ENCODE measurements at places on chromosomes 2 and 18.
A peak's percentile ranks its signal among the peaks of the same experiment; 100 is the strongest.

DNA sequence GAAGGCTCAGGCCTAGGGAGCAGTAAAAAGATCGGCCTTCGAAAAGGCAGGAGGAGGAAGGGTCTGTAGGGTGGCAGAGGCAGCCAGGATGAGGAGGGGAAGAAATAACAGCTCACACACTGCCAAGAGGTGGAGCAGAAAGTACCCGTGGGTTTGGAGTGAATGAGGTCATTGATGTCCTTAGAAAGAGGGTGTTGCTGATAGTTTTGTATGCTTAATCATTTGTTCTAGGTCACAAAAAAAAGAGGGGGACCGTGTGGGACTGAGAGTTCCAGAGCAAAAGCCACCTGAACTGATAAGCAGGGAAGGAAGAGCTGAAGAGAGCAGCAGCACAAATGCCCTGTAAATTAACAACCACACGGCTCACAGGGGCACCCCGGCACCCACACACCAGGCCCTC lies 140.4 kb downstream of the FAM161A start:
- H3K27me3 ChIP-seq: no peaks in the 10 kb centered on the region
- H3K36me3 ChIP-seq: no peaks in the 10 kb centered on the region
- H3K4me3 ChIP-seq: no peak overlapping the region

DNA sequence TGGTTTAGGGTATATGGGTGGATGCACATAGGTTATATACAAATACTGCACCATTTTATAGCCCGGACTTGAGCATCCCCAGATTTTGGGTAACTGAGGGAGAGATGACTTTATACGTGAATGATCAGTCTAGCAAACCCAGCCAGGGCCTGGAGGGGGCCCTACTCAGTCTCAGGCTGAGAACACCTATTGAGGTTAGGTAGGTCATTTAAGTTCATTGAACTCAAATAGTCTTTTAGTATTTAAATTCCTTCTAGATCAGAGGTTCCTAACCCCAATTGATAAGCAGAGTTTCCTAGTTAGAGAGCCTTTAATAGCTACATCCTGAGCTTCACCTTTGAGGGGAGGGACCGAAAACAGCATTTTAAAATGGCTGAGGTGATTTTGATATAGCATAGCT lies 487.0 kb downstream of the DCC start:
- DNase-seq: no peak
- H3K27ac ChIP-seq: no peak overlapping the region
- H3K27me3 ChIP-seq: no peaks in the 10 kb centered on the region
- H3K4me1 ChIP-seq: no peaks in the 10 kb centered on the region
- no peaks in the 10 kb centered on the region for H3K36me3 ChIP-seq

DNA sequence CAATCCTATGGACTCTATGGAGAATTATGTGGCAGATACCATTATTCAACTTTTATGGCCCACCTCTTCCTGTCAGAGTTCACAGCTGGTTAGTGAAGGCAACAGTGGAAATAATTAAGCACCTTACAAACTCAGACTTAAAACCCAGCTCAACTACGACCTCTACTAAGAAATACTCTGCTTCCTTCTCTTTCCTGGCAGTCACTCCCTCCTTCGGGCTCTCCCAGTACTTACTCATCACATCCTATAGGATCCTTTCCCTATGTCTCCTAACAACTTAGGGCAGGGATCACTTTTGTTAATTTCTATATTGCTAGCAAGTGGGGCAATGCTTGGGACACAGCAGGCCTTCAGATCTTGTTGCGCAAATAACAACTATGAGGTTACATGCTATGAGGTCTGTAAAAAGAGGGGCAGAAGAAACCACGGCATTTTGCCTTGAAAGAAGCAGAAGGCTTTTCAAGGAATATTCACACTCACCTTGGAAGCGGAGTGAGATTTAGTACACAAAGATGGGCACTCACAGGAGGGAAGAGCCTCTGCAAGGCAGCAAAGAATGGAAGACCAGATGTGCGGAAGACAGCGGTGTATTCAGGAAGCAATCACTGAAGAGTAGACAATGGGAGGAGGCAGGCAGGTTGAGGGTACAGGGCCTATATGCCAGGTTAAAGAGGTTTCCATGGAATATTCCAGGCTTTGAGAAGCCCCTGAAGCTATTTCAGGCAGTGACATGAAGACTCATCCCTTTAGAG lies 2.1 kb downstream of the STK39 start:
- peaks cover 39% of the 10 kb centered on the region for H3K4me1 ChIP-seq
- peaks cover 3% of the 10 kb centered on the region for H3K27me3 ChIP-seq
- H3K4me3 ChIP-seq: peak overlapping the region; percentile 68
- H3K36me3 ChIP-seq: peaks cover 6% of the 10 kb centered on the region

DNA sequence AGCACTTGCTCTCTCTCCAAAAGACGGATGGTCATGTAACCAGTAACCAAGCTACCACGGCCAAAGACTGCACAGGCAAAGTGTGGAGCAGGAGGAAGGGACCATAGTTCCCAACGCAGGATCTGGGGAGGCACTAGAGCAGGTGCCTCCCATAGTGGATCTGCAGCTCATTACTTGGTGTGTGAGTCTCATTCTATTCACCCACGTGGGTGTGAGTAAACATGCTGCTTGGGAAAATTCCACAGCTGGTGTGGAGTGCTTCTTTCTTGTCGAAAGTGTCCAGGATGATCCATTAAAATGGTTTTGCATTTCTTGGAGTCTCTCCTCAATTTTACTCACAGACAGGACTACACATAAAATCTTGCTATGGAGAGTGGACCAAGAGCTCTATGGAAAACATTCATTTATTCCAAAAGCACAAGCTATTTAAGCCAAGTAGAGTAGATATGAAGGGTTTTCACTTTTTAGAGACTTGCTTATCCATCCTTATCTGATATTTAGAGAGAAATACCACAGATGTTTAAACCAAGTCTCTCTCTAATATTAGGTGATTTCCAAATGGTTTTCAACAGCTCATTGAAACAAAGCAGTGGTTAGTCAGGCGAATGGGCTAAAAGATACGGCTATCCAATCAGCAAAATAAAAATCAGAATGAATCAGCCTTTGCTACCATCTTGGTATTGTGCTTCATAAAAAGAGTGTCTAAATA lies 104.3 kb upstream of the CCDC195 start:
- H3K27me3 ChIP-seq: no peaks in the 10 kb centered on the region
- H3K36me3 ChIP-seq: peaks cover 78% of the 10 kb centered on the region
- H3K4me1 ChIP-seq: peaks cover 3% of the 10 kb centered on the region
- no peak for DNase-seq

DNA sequence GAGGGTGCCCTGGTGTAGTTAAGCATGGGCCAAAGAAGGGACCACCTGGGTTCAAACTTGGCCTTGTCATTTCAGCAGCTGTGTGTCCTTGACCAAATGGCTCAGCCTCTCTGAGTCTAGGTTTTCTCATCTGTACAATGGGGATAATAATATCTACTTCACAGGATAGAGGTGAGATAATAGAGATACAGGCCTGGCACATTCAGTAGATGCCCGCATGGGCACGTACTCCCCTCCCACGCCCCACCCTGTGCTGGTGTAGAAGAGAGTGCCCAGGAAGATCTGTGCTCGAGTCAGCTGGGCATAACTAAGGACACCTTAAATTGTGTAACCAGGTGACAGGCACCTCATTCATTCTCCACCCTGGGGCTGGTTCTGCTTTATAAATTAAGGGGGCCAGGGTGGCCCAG lies 8.4 kb upstream of the TMEM185B start:
- H3K4me3 ChIP-seq: peak overlapping the region; percentile 96
- DNase-seq: no peak
- H3K4me1 ChIP-seq: peaks cover 59% of the 10 kb centered on the region
- H3K27me3 ChIP-seq: no peaks in the 10 kb centered on the region

GRCh38 chr2:201986463-201986735 lies 47.3 kb upstream of the FZD7 start:
- H3K27me3 ChIP-seq: no peaks in the 10 kb centered on the region
- no peak overlapping the region for H3K4me3 ChIP-seq
- peaks cover 3% of the 10 kb centered on the region for H3K4me1 ChIP-seq
- no peak for DNase-seq
- no peaks in the 10 kb centered on the region for H3K36me3 ChIP-seq
- no peak overlapping the region for H3K27ac ChIP-seq

GRCh38 chr18:11518788-11519685 lies 90.4 kb upstream of the SLC35G4 start:
- H3K4me1 ChIP-seq: no peaks in the 10 kb centered on the region
- no peak overlapping the region for H3K4me3 ChIP-seq
- peaks cover 4% of the 10 kb centered on the region for H3K27me3 ChIP-seq
- no peak overlapping the region for H3K27ac ChIP-seq
- peak; percentile 65 for DNase-seq
- H3K36me3 ChIP-seq: no peaks in the 10 kb centered on the region
